Posterior cingulate gyrus (tissue), 11 donors: ENCODE measurements at places on chromosomes 12 and 14.
A peak's percentile ranks its signal among the peaks of the same experiment; 100 is the strongest.

- no peak for DNase-seq
These were observed 17.9 kb downstream of the WASHC3 start for GRCh38 chr12:102043928-102044327.

DNA sequence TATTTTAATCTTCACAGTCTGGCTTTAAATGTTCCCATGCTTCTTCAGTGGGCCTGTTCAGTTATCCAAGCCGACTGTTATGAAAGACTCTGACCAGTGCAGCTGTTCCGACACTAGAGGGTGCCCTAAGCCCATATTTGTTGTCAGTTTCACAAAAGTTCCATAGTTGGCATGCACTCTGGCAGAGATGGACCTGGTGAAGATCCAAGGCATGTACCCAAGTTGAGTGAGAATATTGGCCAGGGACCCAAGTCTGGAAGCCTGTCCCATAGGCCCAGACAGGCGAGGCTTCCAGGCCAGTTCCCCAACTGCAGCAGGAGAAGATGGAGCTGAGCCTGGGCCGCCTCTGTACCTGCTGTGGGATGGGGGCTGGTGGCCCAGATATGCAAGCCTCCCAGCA lies 27.4 kb upstream of the GUCY2C start:
- DNase-seq: no peak

DNA sequence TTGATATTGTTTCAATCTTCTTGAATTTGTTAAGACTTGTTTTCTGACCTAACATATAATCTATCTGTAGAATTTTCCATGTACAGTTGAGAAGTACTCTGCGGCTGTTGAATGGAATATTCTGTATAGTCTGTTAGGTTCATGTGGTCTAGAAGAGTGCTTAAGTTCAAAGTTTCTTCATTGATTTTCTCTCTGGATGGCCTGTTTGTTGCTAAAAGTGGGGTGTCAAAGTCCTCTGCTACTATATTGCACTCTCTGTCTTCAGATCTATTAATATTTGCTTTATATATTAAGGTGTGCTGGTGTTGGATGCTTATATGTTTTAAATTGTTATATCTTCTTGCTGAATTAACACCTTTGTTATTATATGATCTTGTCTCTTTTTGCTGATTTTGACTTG lies 290.9 kb upstream of the STXBP6 start:
- no peak for DNase-seq

DNA sequence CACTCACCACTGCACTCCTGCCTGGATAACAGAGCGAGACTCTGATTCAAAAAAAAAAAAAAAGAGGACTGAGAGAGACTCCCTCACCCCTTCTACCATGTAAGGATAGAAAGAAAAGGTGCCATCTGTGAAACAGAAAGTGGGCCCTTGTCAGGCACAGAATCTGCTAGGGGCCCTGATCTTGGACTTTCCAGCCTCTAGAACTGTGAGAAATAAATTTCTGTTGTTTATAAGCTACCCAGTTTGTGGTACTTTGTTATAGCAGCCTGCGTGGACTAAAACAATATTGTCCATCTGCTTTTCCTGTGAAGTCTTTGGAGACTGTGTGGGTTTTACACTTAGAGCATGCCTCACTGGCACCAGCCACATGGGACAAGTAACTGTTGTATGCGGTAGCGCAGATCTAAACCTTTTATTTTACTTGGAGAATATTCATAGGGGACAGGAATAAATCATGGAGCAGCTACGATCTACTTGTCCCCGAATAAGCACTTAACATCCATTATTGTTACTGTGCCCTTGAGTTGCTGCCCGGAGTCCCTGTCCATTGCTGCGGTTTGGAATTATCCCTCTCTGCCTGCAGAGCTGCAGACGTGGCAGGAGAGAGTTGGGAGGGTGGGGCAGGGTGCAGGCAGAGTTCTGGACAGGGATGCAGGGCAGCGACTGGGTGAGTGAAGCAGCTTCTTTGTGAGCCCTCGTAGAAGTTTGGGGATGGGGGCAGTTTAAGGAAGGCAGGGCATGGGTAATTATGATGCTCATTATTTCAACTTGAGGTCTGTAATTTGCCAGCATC lies 52.4 kb upstream of the STON2 start:
- no peak for DNase-seq

- DNase-seq: no peak
These were observed 40.7 kb downstream of the TPCN1 start for GRCh38 chr12:113261847-113262470.

DNA sequence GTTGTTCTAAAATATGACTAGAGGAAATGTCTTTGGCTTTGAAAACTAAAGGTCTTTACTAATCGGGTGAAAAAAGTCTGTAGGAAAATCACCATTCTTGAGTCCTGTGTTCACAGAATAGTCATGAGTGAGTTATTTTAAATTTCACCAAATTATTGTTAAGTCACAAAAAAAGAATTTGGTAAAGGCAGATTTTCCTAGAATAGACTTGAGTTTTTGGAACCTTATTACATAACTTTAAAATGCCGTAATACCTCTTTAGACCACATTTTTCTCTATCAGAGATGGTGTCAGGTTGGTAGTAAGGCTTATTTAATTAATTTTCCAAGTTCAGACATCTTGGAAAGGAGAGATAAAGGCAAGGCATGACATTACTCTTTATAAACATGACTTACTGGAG lies 184.7 kb upstream of the GARIN2 start:
- no peak for DNase-seq

DNA sequence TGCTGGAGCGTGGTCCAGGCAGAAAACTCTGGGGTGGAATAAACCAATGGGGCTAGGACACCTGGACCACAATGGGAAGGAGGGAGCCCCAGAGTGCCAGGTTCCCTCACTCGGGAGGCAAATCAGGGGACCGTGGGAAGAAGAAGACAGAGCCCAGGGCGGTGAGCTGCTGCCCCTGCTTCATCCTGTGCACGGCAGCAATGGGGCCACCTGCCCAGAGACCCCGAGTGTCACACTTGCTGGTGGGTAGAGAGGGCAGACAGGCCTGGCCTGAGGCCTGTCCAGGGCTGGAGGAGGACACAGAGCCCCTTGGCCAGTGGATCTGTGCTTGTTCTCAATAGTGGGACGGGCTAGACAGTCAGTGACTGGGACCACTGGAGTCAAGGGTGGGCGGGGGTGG lies 58.2 kb downstream of the DIO3 start:
- no peak for DNase-seq

DNA sequence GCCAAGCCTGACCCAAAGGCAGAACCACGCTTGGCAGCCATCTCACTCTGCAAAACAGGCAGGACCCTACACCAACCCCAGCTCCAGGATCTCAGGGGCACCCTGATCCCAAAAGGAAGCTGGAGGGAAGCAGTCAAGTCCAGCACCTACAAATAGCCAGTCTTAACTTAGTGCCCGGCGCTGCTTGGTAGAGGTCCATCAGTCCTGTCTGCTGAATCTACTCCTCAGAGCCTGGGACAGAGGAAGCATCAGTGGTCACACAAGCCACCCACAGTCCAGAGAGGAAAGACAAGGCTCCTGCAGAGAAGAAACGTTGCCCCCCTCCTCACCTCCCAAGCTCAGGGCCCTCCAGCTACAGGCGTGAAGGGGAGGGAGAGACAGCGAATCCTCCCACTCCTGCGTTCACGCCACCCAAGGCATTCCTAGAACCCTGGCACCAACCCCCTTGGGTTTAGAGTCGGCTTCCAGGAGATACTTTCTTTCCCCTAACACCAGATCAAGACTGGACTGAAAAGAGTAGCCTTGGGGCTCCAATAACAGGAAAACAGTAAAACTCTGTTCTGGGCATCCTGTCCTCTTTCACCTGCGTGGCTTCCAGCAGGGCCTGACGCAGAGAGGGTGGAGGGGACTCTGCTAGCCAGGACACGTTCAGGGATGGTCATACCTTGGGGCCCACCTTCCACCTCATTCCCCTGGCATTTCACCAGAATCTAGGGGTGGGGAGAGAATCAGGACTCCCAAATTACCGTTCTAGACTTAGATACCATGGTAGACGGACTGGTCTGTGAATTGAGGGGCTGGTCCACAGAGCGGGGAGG lies 1.2 kb downstream of the PXN start:
- DNase-seq: peak; percentile 59

DNA sequence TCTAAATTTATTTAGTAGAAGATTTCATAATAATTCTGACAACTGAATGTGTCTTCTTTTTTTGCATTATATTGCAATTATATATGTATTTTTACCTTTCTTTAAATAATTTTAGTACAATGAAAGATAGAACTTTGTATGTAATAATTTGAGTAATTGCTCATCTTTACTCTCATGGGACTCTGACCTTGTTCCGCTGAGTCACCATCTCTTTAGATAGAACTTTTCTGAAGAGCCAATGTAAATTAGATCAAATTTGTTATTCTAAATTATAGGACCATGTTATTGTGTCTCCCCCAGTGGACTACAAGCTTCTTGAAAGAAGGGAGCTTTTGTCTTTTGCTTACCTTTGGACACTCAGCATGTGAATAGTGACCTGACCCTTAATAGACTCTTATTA lies 96.1 kb downstream of the TRHDE start:
- DNase-seq: no peak

DNA sequence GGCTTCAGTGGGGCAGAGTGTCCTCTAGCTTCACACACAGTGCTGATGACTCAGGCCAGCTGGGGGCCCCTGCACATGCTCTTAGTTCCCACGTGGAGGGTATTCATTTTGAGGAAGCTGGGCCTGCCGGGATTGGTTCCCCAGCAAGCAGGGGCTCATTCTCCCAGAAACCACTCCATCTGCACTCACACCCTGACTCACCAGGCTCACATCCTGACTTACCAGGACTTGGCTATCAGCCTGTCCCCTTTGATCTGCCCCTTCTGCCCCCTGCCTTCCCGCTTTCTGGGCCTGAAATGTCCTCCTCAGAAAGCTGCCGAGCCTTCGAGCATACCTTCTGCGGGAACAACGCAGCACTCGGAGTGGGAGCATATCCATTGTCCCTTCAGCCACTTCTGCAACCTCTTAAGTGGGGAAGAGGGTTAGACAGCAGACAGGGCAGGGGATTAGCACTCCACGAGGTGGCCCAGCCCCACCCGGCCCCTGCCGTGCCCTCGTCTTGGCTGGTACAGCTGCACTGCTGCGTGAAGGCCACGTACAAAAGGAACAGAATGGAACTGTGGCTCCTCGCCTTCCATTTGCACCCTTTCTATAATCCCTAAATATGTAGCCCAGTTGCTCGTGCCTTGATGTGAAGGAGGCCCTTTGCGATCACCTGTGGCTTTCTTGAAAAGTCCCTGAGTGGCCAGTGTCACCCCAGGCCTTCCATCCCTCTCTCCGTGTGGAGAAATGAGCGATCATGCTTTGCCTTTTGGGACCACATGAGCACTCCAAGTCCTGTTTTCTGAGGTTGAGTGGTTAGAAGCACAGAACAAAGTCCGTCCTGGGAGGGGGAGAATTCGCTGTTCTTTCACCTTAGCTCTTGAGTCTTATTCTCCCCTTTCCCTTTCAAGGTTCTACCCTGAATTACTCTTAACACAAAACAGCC lies 26.1 kb downstream of the TPCN1 start:
- no peak for DNase-seq

DNA sequence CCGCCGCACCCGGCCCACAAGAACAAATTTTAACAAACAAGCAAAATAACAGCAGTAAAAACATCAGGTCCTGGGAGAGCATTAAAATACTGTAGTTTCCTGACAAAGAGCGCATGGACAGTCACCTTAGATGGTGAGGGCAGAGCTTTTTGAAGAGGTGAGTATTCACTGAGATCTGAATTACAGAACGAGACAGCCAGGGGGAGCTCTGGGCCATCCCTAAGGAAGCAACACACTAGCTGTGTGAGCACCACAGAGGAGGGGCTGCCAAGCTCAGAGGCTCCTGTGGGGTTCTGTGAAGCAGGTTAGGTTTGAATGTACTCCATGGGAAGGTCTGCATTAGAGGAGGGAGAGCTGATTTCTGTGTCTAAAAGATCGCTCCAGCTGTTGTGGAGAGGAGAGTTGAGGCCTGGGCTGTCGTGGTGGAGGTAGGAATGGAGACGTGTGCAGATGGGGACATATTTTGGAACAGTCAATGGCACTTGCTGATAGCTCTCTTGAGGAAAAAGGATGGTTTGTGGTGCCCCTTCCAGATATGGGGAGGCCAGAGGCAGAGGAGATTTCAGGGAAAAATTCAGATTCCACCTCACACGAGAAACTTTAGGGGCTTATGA lies 72.9 kb downstream of the TRAFD1 start:
- DNase-seq: no peak

- no peak for DNase-seq
These were observed 12.9 kb downstream of the BCL11B start for GRCh38 chr14:99258876-99259726.

DNA sequence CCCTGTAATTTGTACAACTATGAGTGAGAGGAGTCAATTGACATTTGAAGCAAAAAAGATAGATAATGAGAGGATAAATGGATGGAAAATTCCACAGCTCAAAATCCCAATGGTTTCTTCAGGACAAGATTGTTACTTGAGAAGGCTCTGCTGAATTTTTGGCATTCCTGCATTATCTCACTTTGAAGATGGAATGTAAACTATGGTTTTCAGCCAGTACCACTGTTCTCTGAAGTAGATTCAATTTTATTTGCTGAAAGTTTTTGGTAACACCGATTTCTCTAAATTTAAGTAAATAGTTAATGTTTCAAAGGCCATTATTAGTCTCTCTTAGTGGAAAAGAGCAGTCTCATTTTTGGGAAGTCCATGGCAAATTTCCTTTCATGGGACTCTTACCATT lies 121.9 kb upstream of the SLC38A2 start:
- no peak for DNase-seq

- no peak for DNase-seq
These were observed 174.1 kb upstream of the RTL1 start for GRCh38 chr14:101077481-101078074.

DNA sequence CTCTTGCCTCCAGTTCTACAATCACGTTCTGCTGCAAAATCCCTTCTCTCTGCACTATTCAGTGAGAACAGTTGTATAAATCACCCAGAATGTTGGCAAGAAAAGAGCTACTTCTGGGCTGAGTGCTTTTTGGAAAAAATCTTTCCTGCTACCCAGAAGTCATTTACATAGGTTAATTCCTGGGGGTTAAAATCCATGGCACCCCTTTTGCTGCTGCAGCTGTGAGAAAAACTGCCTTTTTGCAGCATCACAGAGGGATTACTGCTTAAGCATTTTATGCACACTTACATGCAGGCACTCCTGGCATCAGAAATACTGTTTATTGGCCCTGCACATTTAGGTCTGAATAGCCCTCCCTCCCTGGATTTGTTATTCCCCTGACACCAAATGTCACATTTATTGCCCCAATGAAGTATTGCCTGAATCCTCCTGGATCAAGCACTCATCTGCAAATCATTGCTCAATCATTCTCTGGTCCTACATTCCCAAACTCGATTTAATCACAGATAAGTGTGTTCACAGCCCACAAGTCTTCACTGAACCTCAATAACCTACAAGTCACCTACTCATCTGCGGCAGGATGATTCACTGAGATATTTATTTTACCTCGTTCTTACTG lies 43.1 kb upstream of the CCDC196 start:
- no peak for DNase-seq
